ENCODE measurements at places on chromosomes 5 and 9. TPM values are rescaled to one million over a fixed set of nuclear protein-coding genes. Genes with fewer than 3 reads are reported as not detected.

DNA sequence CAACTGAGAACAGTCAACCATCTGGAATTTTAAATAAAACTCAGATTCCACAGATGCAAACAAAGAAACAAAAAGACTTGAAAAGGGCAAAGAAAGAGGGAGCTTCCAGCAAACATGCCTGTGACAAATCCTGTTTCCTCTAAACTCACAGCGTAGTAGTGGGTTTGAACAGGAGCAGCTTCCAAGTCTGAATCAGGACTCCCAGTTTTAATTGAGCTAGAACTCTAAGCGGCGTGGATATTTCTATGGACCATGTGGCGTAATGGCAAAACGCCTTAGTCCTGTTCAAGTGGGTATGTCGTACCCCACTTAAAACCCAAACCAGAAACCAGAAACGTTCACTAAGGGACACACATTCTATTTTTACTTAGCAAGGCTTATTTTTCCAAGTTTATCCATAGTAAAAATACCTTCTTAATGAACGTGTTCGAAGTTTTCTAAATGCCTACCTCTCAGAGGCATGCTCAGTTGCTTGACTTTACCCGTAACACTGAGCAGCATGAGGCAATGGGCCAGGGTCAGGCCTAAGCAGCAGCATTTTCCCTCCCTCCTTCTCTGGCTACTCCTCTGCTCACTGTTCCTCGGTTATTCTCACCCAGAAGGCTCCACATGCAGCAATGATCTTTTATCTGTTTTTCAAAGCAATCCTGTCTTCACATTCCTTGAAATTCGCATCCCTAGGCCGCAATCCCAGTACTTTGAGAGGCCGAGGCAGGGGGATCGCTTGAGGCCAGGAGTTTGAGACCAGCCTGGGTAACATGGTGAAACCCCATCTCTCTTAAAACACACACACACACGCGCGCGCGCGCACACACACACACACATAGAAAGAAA is 77.9 kb downstream of the FNBP1 start:
- peak overlapping the region; percentile 90 for H3K27ac ChIP-seq
- H3K4me1 ChIP-seq = peaks cover 8% of the 10 kb centered on the region
- DNase-seq = peak; percentile 49

GRCh38 chr5:66963559-66963971 is 233.0 kb downstream of the CD180 start:
- H3K27me3 ChIP-seq = no peaks in the 10 kb centered on the region
- H3K27ac ChIP-seq = no peak overlapping the region
- no peak overlapping the region for H3K4me3 ChIP-seq
- H3K36me3 ChIP-seq = no peaks in the 10 kb centered on the region

GRCh38 chr5:152701305-152701949 is 296.3 kb upstream of the NMUR2 start:
- DNase-seq = no peak
- H3K36me3 ChIP-seq = no peaks in the 10 kb centered on the region
- no peaks in the 10 kb centered on the region for H3K27me3 ChIP-seq
- no peaks in the 10 kb centered on the region for H3K4me1 ChIP-seq

GRCh38 chr5:177456976-177457851 is 10.6 kb downstream of the PRR7 start:
- H3K4me3 ChIP-seq = no peak overlapping the region
- peak; percentile 84 for DNase-seq
- H3K36me3 ChIP-seq = no peaks in the 10 kb centered on the region
- peak overlapping the region; percentile 63 for H3K27ac ChIP-seq

- H3K4me1 ChIP-seq = no peaks in the 10 kb centered on the region
- H3K4me3 ChIP-seq = no peak overlapping the region
- H3K27me3 ChIP-seq = no peaks in the 10 kb centered on the region
- DNase-seq = no peak
- H3K36me3 ChIP-seq = no peaks in the 10 kb centered on the region
- H3K27ac ChIP-seq = no peak overlapping the region
Observed at GRCh38 chr5:135135530-135136226, 101.7 kb upstream of the PITX1 start.

- no peaks in the 10 kb centered on the region for H3K27me3 ChIP-seq
- no peaks in the 10 kb centered on the region for H3K36me3 ChIP-seq
- no peaks in the 10 kb centered on the region for H3K4me1 ChIP-seq
- H3K27ac ChIP-seq = no peak overlapping the region
- no peak for DNase-seq
Observed at GRCh38 chr9:129785866-129786265, 17.1 kb upstream of the TOR1B start.

DNA sequence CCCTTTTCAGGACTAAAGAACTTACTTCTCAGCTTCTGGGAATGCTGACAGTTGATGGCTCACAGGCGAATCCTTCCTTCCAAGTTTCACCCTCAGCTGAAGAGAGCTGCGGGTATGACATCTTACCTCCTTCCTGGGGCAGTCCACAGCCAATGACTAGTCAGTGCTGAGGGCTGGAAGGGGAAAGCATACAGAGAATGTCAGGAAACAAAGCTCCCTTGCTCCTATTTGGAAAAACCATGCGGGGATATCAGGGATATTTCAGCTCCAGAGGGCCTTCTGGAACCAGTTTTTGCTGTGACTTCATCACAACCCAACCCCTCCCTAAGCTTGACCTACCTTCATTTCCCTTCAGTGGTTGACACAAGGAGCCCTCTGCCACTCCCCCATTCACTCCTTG is 15.7 kb downstream of the FTMT start:
- H3K4me1 ChIP-seq = no peaks in the 10 kb centered on the region
- H3K27ac ChIP-seq = no peak overlapping the region

- H3K36me3 ChIP-seq = no peaks in the 10 kb centered on the region
- H3K4me1 ChIP-seq = no peaks in the 10 kb centered on the region
- no peaks in the 10 kb centered on the region for H3K27me3 ChIP-seq
- no peak overlapping the region for H3K4me3 ChIP-seq
- no peak for DNase-seq
Observed at GRCh38 chr5:96326902-96327301, 106.1 kb downstream of the PCSK1 start.

GRCh38 chr5:129103397-129103796 is 8.8 kb downstream of the ISOC1 start:
- no peak overlapping the region for H3K4me3 ChIP-seq
- no peaks in the 10 kb centered on the region for H3K36me3 ChIP-seq
- no peak overlapping the region for H3K27ac ChIP-seq
- DNase-seq = no peak
- no peaks in the 10 kb centered on the region for H3K4me1 ChIP-seq

DNA sequence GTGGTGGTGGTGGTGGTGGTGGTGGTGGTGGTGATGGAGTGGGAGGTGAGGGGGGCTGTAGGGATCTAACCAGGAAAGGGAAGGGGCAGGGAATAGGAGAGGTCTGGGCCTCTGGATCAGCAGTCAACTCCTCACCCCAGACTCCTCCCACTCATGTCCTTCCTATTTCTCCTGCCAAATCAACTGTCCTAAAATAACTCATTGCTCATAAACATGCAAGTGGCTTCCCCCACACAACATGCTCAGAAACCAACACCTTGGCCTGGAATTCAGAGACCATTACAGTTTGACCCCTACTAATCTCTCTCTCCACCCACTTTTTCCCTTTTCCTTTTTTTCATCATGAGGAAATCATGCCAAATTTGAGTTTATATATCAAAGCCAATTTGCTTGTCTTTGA is 8.4 kb upstream of the FSD1L start:
- H3K27ac ChIP-seq = no peak overlapping the region
- no peaks in the 10 kb centered on the region for H3K27me3 ChIP-seq
- no peaks in the 10 kb centered on the region for H3K36me3 ChIP-seq
- no peak overlapping the region for H3K4me3 ChIP-seq
- DNase-seq = no peak

GRCh38 chr5:17796757-17797396 is 162.6 kb downstream of the TAF11L14 start:
- H3K4me1 ChIP-seq = no peaks in the 10 kb centered on the region
- H3K36me3 ChIP-seq = no peaks in the 10 kb centered on the region
- no peak for DNase-seq
- no peaks in the 10 kb centered on the region for H3K27me3 ChIP-seq

- DNase-seq = peak; percentile 88
- H3K4me1 ChIP-seq = no peaks in the 10 kb centered on the region
- H3K4me3 ChIP-seq = no peak overlapping the region
- no peaks in the 10 kb centered on the region for H3K27me3 ChIP-seq
Observed at GRCh38 chr9:88578121-88579049, 43.4 kb downstream of the NXNL2 start.

DNA sequence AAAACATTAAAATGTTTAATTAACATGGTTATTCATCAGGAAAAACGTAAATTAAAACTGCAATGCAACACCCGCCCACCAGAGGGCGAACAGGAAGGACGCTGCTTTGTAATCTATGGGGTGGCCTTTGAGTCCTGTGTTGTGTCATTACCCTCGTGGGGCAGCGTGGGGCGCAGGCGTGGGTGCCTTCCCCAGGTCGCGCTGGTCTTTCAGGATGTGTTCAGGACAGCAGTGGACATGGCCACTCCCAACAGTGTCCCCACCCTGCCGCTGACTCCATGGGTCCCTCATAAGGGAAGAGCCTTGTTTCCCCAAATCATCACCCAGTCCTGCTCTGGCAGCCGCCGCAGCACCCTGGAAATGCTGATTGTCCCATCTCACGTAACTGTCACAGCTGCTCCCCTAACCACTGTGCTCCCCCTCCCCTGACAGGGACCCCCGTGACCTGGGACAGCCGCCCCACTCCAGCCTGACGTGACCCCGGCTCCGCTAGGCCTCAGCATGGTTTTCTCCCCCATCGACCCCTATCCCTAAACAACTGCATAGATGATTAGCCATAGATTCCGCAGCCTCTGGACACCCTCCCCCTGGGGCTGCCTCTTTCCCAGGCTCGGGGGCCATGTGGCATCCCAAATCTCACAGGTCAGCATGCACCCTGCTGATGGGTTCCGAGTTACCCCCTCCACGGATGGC is 36.4 kb downstream of the GLT6D1 start:
- H3K36me3 ChIP-seq = no peaks in the 10 kb centered on the region
- no peaks in the 10 kb centered on the region for H3K4me1 ChIP-seq
- H3K27me3 ChIP-seq = no peaks in the 10 kb centered on the region
- DNase-seq = no peak
- no peak overlapping the region for H3K4me3 ChIP-seq

DNA sequence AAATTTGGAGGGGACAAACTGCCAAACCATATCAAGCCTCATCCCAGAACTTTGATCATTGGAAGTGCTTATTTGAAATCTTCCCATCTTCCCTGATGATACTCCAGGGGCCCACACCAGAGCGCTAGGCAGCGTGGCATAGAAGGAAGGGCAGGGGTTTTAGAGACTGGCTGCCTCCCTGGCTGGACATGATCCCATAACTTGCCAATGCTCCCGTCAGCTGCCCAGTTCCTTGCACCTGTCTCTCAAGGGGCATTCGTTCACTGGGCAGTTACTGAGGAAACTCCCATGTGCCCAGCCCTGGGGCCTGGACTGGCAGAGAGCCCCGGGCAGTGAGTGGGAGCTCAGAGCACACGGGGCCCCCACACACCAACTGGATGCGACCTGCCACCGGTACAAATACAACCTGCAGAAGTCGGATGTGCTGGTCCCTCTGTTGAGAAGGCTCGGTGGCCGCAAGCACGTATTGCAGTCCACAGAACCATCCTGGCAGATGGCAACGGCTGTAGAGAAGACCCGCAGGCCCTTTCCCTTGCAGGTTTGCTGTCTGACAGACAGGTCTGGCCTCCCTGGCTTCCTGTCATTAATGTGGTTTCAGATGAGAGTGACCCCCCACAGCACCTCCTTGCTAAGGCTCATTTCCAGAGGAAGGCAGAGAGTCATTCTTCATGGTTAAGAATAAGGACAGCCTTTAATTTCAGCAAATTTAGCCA is 122.4 kb downstream of the MVB12B start:
- no peak overlapping the region for H3K4me3 ChIP-seq
- no peaks in the 10 kb centered on the region for H3K4me1 ChIP-seq
- DNase-seq = no peak
- no peak overlapping the region for H3K27ac ChIP-seq
- no peaks in the 10 kb centered on the region for H3K27me3 ChIP-seq
- H3K36me3 ChIP-seq = no peaks in the 10 kb centered on the region

- no peaks in the 10 kb centered on the region for H3K4me1 ChIP-seq
- no peak for DNase-seq
- H3K36me3 ChIP-seq = no peaks in the 10 kb centered on the region
- H3K27ac ChIP-seq = no peak overlapping the region
- H3K4me3 ChIP-seq = no peak overlapping the region
- no peaks in the 10 kb centered on the region for H3K27me3 ChIP-seq
Observed at GRCh38 chr5:39131210-39132127, 57.3 kb upstream of the RICTOR start.

- H3K27me3 ChIP-seq = no peaks in the 10 kb centered on the region
- no peaks in the 10 kb centered on the region for H3K4me1 ChIP-seq
- no peak for DNase-seq
- H3K4me3 ChIP-seq = no peak overlapping the region
Observed at GRCh38 chr5:77145666-77146065, 58.6 kb upstream of the ZBED3 start.

DNA sequence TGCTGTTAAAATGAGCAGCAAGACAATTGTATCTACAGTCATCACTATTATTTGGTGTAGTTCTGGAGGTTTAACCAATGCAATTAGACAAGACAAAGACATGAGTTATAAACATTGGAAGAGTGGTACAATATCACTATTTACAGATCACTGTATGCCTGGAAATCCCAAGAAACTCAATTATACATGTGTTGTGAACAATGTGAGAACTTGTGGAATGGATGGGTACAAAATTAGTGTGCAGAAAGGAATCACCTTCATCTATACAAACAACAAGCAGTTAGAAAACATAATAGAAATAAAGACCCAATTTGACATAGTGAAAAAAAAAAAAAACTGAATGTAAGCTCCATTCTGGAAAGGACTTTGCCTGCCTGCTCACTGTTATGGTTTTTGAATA is 12.4 kb upstream of the CCDC112 start:
- H3K4me1 ChIP-seq = no peaks in the 10 kb centered on the region
- H3K4me3 ChIP-seq = no peak overlapping the region
- H3K27me3 ChIP-seq = no peaks in the 10 kb centered on the region

GRCh38 chr5:9529041-9529480 is 16.8 kb downstream of the SEMA5A start:
- no peak for DNase-seq
- H3K4me3 ChIP-seq = no peak overlapping the region
- no peak overlapping the region for H3K27ac ChIP-seq
- no peaks in the 10 kb centered on the region for H3K27me3 ChIP-seq
- H3K4me1 ChIP-seq = no peaks in the 10 kb centered on the region

GRCh38 chr9:22623236-22623635 is 176.6 kb downstream of the DMRTA1 start:
- H3K27me3 ChIP-seq = no peaks in the 10 kb centered on the region
- H3K4me1 ChIP-seq = no peaks in the 10 kb centered on the region
- no peak for DNase-seq
- H3K4me3 ChIP-seq = no peak overlapping the region

- H3K36me3 ChIP-seq = no peaks in the 10 kb centered on the region
- H3K4me3 ChIP-seq = no peak overlapping the region
- H3K27me3 ChIP-seq = peaks cover 5% of the 10 kb centered on the region
- H3K27ac ChIP-seq = no peak overlapping the region
- peaks cover 17% of the 10 kb centered on the region for H3K4me1 ChIP-seq
- no peak for DNase-seq
Observed at GRCh38 chr5:95283022-95283615, 1.8 kb downstream of the MCTP1 start.

The OR1J2 gene
- not detected for total RNA-seq

The SMIM33 gene
- total RNA-seq = not detected

The SELENOP gene
- 758 TPM for total RNA-seq

The FOXD4L4 gene
- total RNA-seq = not detected

The CARD9 gene
- total RNA-seq = 2.9 TPM

The ADGRD2 gene
- total RNA-seq = not detected

The FOXI1 gene
- total RNA-seq = not detected

The LAMC3 gene
- total RNA-seq = 58.5 TPM

The PCDHB2 gene
- 2.3 TPM for total RNA-seq

The LCN1 gene
- not detected for total RNA-seq

The CCDC180 gene
- total RNA-seq = 9.7 TPM

The FOXD4L6 gene
- total RNA-seq = not detected

The TYRP1 gene
- 1.2 TPM for total RNA-seq
